ENCODE measurements at places on chromosomes 2 and 18. TPM values are rescaled to one million over a fixed set of nuclear protein-coding genes. Genes with fewer than 3 reads are reported as not detected.

The LMAN2L gene
- 12.7 TPM for total RNA-seq

The CREB1 gene
- total RNA-seq, result 27.9 TPM

The INPP5D gene
- under 0.01 TPM for total RNA-seq

The AQP12A gene
- total RNA-seq, result not detected

The SERPINB4 gene
- not detected for total RNA-seq

The DNER gene
- total RNA-seq, result 0.62 TPM

The MGAT4A gene
- 5.1 TPM for total RNA-seq

The EEF1B2 gene
- total RNA-seq, result 354 TPM

The SLC38A11 gene
- total RNA-seq, result not detected

The CLHC1 gene
- total RNA-seq, result 3.1 TPM

The NEU2 gene
- total RNA-seq, result not detected
